ENCODE measurements at places on chromosomes 3 and 15.
A peak's percentile ranks its signal among the peaks of the same experiment; 100 is the strongest.

DNA sequence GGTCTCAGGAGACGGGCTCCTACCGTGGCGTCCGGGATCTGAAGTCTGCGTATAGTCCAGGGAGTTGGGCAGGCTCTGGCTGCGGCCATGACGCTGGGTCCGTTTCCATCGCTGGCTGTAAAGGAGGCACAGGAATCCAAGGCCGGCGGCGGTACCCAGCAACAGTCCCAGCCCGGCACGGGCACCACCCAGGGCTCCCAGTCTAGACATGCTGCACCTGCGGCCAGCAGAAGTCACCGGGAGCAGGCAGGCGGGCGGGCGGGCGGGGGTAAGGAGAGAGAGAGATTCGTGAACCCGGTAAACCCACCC lies 526 bp downstream of the RMDN3 start:
- DNase-seq, result no peak

DNA sequence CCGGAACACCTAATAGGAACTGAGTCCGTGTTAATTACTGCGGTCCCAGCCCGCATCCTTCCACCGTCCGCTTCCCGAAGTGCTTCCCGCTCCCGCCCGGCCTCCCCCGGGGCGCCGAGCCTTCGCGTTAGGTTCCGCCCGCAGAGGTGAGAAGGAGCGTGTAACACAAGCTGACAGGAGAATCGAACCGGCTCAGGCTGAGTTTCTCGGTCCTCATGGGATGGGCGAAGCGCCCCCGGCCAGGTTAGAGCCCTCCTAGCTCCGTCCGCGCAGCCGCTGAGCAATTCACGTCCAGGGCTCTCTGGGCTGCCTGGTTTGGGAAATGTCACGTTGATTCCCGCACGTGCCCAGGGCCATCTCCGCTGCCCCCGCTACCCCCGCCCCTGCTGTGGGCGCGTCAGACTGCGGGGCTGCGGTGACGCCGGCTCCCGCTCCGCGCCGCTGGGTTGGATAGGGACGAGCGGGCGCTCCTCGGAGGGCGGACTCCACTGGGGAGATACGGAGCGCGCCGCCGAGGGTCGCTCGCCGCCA lies 954 bp downstream of the CLDN11 start:
- peak; percentile 17 for DNase-seq

GRCh38 chr3:26105261-26105660 lies 315.4 kb downstream of the OXSM start:
- no peak for DNase-seq

- DNase-seq, result peak; percentile 92
Observed at GRCh38 chr15:48565560-48566482, 79.7 kb downstream of the FBN1 start.

- no peak for DNase-seq
Observed at GRCh38 chr3:169657351-169658124, 6.0 kb downstream of the MECOM start.

DNA sequence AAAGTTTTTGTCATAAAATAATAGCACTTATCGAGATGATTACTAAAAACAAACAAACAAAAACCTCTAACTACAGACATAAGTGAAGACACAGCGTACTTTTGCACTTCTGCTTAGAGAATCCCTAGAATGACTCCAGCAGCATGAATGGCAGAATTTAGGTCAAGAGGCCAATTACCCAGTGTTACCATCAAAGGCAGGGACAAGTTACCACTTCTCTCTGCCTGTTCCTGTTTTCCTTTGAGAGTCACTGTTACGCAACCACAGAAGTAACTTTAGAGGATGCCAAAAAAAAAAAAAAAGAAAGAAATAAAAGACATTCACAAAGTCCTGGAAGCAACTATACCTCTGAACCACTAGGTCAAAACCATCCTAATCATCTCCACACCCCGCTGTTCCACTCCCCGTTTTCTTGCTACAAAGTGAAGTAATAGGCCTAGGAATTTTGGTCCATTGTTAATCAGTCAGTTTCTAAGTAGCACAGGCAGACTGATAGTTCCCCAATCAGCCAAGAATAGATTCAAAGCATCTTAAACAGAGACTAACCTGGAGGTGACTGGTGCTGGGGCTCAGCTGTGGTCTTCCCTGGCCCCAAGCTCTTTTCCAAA lies 41.9 kb downstream of the FMN1 start:
- DNase-seq, result no peak

DNA sequence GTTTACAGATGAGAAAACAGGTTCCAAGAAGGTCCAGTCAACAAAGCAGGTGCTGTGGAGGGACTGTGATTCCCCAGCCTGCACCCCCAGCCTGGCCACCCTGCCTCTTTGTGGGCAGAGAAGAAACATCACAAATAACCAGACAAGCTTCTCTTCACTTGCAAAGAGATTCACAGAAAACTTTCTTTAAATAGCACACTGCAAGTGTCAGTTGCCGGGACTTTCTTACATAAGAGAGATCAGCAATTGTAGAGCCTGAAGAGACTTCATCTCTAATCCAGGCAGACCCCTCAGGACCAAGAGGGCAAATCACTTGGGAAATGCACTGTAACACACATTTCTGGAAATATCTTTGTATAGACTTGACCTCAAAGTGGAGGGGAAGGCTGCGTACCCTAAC lies 207.9 kb upstream of the CHRNA7 start:
- no peak for DNase-seq

GRCh38 chr3:113124256-113124830 lies 87.0 kb upstream of the BOC start:
- DNase-seq, result no peak

DNA sequence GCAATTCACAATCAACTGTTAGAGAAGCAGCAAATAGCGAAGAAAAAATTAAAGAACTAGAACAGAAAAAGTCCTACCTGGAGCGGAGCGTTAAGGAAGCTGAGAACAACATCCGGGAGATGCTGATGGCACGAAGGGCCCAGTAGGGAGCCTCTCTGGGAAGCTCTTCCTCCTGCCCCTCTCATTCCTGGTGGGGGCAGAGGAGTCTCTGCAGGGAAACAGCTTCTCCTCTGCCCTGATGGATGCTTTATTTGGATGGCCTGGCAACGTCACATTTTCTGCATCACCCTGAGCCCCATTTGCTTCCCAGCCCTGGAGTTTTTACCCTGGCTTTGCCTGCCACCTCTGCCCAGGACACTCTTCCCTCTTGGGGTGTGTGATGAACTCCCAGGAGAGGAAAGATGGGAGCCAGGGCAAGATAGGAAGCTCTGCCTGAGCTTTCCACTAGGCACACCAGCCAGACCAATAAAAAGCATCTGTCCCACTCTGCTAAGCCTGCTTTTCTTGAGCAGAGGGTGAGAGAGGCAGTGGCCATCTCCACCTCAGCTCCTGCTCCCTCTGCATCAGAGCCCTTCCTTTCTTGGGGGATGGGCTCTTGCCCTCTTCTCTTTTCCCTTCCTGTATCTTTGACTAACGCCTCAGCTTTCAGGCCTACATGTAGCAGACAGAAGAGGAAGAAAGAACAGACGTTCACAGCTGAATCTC lies 39.4 kb downstream of the PPARG start:
- DNase-seq, result no peak

DNA sequence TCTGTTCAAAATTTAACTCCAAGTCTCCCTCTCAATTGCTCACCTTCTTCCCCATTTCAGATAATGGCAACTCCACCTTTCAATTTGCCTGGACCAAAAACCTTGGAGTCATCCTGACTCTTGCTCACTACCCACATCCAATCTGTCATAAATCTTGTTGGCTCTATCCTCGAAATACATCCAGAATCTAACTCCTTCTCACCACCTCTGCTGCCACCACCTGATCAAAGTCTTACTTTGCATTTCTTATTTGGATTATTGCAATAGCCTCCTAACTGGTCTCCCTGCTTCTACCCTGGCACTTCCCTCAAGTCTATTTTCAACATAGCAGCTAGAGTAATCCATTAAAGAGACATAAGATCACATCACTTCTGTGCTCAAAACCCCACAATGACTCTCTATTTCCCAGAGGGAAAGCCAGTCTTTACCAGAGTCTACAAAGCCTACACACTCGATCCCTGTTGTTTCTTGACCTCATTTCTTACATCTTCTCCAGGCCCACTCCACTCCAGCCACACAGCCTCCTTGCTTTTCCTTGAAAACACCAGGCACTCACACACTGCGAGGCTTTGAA lies 86.6 kb downstream of the GPR156 start:
- DNase-seq, result peak; percentile 48

DNA sequence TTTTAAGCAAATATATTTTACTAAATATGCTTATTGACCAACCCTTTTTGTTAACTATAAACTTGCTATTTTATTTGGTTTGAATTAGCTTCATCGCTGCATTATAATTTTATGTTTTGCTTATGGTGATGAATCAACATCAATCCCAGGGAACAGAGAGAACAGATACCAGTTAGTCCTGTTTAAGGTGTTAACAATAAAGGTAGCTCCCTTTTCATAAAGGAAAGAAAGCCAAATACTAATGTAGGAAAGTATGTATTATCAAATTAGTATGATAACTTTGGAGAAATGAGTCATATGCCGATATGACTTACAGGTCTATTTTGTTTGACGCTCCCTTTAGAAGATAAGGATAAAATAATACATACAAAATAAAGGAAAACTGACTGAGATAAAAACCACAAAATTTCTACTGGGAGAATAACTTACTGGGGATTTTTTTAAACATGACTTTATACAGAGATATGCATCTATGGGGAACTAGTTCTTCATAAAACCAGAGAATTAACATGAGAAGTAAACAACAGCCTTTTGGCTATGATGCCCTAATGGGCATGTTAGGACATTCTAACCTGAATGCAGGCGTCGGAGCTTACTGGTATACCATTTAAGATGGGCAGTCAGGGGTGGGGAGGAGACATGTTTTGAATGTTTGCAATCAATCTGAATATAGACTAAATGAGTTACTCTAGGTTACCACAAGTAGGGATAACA lies 4.5 kb downstream of the OR5K2 start:
- DNase-seq, result no peak

DNA sequence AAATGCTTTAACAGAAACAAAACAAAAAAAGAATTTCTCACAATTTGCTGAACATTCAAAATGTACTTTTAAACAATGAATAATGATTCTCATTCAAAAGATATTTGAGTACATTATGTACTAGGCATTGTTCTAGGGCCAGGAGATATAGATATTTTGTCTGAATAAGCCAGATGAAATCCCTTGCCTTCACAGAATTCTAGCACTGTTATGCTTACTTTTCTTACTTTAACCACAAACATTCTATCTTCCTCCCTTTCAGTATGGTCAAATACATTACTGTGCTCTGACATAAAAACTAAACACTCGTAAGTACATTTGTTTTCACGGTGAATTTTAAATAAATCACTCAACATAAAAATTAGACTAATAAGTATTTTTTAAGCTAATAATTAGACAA lies 116.7 kb downstream of the ADAM10 start:
- no peak for DNase-seq

GRCh38 chr3:141773676-141774075 lies 10.5 kb downstream of the GRK7 start:
- no peak for DNase-seq

- DNase-seq, result no peak
Observed at GRCh38 chr3:22122567-22122966, 371.6 kb upstream of the ZNF385D start.

GRCh38 chr15:39774688-39775267 lies 7.9 kb downstream of the FSIP1 start:
- DNase-seq, result no peak

GRCh38 chr3:29333576-29333975 lies 52.7 kb downstream of the RBMS3 start:
- DNase-seq, result peak; percentile 43

DNA sequence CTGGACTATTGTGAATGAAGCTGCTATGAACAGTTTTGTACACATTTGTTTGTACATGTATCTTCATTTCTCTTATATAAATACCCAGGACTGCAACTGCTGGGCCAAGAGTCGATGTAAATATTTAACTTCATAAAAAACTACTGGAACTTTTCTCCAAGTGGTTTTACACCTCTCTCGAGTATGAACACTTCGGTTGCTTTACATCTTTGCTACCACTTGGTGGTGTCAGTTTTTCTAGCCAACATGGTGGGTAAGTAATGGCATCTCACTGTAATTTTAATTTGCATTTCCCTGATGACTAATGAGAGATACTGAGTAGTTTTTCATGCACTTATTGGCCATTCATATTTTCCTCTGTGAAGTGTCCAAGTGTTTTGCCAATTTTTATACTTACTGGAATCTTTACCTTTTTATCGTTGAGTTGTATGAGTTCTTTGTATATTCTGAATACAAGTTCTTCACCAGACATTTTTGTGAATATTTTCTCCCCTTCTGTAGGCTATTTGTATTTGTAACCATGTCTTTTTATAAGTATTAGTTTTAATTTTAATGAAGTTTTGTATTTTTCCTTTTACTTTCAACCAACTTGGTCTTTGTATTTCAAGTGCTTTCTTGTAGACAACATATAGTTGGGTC lies 44.4 kb downstream of the PCOLCE2 start:
- DNase-seq, result peak; percentile 59

DNA sequence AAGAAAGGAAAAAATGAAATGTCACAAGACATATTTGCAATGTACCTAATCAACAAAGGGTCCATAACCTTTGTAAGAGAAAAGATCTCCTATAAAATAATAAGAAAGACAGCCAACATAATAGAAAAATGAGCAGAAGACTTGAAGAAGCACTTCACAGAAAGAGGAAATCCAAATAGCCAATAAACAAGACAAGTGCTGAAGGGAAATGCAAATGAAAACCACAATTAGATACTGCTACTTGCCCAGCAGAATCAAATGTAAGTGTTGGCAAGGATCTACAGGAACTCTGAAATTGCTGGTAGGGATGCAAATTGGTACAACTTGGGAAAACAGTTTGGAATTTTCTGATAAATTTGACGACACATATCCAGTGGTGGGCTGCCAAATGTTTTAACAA lies 15.1 kb upstream of the TOPAZ1 start:
- no peak for DNase-seq

GRCh38 chr15:80399508-80399907 lies 4.7 kb upstream of the ARNT2 start:
- no peak for DNase-seq

- DNase-seq, result no peak
Observed at GRCh38 chr15:40303576-40303975, 4.2 kb downstream of the PLCB2 start.

GRCh38 chr3:14077310-14077709 lies 47.4 kb downstream of the CHCHD4 start:
- no peak for DNase-seq

- DNase-seq, result no peak
Observed at GRCh38 chr3:170426240-170426797, 7.7 kb downstream of the CLDN11 start.

DNA sequence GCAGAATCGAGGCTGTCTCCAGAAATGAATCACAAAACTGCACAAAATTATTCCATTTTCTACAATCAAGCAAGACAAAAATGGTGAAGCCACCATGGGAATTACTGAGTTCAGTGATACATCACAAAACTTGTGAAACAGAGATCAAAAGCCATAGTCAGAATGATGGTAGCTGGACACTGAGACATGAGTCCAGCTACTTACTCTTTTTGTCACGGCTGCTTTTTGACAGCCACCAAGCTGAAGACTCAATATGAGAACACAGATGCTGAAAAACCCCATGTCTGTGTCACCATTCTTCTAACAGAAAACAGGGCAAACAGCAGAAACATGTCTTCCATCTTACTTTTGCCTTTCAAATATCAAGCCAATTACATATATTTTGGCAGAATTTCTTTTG lies 237.6 kb downstream of the LPP start:
- no peak for DNase-seq

GRCh38 chr3:129613367-129613740 lies 6.9 kb upstream of the PLXND1 start:
- no peak for DNase-seq
